ENCODE measurements at places on chromosomes 7 and 10.

DNA sequence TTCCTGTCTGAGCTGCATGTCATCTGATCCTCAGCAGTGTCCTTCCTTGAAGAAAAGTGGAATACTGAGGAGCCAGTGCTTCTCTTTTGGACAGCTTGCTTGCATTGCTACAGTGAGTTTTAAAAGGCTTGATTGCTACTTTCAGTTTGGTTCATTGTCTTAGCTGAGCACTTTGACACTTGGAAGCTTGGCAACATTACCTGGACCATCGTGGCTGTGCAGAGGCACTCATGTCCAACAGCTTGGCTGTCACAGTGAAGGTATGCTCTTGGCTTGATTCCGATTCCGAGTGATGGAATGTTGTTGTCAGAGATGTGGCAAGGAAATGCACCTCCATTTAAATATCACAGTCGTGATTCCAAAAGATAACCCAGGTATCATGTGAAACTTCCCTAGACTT lies 102.4 kb downstream of the FAS start:
- no peak for DNase-seq

DNA sequence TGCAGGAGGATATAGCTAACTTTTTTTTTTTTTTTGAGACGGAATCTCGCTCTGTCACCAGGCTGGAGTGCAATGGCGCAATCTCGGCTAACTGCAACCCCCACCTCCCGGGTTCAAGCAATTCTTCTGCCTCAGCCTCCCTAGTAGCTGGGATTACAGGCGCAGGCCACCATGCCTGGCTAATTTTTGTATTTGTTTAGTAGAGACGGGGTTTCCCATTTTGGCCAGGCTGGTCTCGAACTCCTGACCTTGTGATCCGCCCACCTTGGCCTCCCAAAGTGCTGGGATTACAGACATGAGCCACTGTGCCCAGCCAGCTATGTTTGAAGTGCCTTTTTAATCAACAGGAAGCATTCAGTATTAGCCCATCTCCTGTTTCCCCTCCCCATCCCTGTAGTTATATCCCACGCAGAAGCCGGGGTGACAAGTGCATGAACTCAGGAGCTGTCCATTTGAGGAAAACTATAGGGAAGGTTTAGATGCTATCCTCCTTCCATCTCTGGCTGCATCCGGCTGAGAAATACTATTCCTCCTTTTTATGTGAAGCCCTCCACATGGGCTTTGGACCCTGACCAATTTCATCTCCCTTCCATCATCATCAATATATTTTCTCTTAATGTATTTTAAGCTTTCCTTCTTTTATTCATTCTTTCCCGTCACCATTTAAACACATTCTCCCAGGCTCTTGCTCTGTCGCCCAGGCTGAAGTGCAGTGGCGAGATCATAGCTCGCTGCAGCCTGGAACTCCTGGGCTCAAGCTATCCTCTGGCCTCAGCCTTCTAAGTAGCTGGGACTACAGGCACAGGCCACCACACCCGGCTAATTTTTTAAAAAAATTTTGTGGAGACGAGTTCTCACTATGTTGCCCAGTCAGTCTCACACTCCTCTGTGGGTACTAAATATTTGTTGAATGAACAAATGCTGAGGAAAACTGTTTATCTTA lies 1.3 kb upstream of the POT1 start:
- no peak for DNase-seq

- DNase-seq = no peak
Measured at GRCh38 chr10:22460101-22460500, 114.8 kb downstream of the SPAG6 start.

- no peak for DNase-seq
Measured at GRCh38 chr7:25171071-25171470, 46.0 kb upstream of the CYCS start.

DNA sequence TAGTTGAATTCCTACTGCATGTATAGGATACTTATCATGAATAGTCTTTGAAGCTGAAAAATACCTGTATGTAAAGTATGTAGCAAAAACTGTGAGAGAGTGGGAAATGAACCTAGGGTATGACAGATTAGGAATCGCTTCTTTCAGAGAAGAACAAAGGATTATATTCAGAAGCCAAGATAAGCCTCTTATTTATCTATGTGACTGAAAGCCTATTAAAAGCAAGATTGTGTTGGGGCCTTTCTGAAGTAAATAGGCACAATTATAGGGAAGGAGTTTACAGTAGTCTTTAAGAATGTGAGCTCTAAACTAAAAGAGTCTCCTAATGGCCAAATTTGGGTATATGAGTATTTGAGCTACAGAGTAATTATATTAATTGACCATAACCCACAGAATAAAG lies 102.1 kb downstream of the MTERF1 start:
- no peak for DNase-seq

DNA sequence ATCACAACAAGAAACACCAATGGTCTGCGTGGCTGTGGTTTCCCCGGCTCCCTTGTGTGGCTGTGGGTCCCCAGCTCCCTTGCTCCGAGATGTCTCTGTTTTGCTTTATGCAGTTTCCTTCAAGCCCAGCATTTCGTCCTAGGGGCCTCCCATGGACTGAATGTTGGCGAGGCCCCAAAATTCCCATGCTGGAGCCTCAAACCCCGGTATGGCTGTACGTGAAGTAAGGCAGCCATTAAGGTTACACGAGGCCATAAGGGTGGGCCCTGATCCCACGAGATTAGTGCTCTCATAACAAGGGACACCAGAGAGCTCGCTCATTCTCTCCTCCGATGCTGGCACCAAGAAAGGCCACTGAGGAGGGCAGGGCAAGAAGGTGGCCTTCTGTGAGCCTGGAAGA lies 44.6 kb downstream of the INSIG1 start:
- DNase-seq = no peak

DNA sequence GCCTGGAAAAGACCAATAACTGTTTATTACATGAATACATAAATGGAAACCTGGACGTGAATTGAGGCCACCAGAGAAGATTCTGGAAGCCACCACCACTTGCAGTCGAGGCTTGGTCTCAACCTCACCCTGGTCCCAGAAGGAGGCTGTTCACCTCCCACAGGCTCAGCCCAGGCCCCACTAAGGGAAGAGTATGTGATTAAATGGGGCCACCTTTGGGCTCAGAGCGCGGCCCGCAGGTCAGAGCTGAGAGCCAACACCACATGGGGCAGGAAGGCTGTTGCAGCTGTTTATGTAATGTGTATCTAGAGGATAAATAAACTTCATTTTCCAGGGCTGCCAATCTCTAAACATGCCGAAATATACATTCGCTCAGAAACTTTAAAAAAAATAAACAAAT lies 17.6 kb upstream of the FGFR2 start:
- no peak for DNase-seq

DNA sequence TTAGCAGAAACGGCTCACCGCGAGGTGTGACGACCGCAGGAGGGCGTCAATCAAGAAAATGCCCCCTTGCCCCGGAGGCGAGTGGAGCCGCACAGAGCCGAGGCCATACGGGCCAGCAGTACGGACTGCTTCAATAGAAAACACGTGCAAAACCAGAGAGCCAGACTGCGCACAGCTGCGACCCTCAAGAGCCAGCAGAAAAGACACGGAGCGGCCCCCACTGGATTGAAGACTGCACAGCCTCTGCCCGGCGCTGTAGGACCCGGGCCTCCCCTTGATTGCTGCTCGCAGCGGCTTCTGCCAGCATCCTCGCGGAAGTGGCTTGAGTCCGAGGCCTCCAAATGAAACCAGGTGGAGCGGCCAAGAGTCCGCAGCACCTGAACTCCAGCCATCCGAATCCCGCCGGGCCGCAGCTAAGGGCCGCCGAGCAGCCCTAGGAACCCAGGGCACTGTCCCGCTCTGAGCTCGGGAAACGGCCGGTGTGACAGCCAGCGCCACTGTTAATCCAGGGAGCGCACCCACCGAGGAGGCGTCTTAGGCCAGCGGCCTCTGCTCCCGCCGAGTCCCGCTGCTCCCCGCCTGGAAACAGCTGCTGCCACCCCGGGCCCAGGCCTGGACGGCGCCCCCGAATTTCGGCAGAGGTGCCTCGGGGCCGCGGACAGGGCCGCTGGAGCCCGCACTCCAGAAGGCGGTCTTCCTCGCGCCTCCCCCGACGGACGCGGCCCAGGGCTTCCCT lies 660 bp upstream of the HHEX start:
- no peak for DNase-seq

DNA sequence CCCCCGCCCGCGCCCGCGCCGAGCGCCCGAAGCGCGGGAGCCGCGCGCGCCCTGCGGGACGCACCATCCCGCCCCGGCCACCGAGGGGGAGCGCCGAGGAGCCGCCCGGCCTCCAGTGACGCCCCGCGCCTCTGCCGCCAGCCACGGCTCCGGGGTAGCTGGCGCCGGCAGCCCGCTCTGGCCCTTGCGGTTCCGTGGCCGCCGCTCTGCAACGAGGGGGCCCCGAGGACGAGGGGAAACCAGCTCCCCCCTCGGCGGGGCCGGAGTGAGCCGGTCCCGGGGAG lies at the start of gene PAXIP1:
Gene PAXIP1 (minus strand): TSS at position 33 of the 284 bp plus-strand sequence. CDS start 195 bp downstream, outside the sequence.
- DNase-seq = peak; percentile 45

- DNase-seq = no peak
Measured at GRCh38 chr7:1953199-1954190, 279.2 kb downstream of the MAD1L1 start.

DNA sequence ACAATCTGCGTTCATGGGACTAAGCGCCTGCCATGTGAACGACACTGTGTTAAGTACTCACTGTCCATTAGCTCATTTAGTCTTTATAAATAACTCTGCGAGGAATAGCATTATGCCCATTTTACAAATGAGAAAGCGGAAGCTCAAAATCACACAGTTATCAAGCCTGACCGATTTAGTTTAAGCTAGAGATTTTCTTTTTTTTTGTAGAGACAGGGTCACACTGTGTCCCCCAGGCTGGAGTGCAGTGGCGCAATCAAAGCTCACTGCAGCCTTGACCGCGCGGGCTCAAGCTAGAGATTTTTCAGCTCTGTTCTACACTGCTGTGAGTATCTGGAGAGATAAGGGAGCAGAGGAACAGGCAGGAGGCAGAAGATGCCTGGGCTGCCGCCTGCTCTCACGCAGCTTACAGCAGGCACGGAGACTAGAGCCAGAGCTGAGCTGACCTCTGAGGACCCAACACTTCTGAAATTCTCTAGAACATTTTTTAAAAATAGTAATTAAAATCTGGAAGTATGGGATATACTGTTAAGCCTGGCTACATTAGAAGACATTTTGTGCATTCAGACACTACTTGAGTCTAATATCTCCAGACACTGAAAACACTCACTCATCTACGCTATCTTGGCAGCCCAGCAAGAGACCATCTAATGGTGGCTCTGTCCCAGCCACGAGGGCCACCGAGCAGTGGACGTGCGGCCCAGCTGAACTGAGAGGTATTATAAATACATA lies 38.7 kb downstream of the GNA12 start:
- no peak for DNase-seq

GRCh38 chr10:73019100-73019499 lies 64.5 kb upstream of the PLA2G12B start:
- no peak for DNase-seq

- no peak for DNase-seq
Measured at GRCh38 chr10:130485958-130486895, 350.0 kb downstream of the GLRX3 start.

DNA sequence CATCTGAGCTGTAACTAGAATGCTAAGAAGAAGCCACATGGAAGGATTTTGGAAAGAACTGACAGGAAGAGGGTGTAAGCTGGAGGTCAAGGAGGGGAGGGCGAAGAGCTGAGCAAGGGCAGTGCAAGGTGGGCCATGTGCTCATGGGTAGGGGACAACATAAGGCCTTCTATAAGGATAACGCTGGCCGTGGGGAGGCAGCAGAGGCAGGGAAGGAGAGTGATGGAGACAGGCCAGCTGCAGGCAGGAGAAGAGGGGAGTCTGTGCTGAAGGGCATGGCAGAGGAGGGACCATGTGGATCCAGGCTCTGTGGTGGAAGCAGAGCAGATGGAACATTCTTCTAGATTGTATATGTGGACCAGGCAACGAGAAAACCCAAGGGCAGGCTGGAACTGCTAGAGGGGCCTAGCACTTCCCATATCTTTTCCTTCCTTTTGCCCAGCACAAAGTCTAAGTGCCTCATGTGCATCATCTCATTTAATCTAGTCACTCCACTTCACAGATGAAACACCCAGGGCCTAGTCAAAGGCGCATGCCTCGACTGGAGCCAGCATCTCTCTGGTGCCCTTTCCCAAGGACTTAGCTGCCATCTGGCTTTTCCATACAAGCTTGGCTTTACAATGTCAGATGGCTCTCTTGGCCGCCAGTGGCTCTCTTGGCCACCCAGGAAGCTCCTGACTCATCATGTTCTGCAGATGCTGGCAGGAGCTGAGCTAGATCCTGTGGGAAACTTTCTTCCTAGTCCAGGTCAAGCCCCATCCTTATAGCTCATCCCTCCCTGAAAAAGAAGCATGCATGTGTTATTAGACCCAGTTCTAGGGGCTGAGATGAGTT lies 6.6 kb downstream of the LRRC18 start:
- no peak for DNase-seq

DNA sequence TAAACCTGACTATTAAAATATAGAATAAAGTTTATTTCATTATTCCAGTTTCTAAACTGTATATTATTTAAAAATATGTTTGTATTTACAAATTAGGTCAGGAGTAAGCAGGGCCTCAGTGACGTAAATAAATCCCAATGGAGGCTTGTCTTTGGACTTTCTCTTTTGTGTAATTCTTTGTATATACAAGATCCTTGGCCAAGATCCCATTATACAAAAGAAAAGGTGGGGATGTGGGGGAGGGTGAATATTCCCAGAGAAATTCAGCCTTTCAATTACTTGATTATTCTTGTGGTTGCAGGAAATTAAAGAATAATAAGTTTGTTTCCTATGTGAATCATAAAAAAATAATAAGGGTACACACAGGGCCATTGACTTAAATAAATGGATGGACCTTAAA lies 178.7 kb upstream of the PRPS1L1 start:
- DNase-seq = peak; percentile 4

DNA sequence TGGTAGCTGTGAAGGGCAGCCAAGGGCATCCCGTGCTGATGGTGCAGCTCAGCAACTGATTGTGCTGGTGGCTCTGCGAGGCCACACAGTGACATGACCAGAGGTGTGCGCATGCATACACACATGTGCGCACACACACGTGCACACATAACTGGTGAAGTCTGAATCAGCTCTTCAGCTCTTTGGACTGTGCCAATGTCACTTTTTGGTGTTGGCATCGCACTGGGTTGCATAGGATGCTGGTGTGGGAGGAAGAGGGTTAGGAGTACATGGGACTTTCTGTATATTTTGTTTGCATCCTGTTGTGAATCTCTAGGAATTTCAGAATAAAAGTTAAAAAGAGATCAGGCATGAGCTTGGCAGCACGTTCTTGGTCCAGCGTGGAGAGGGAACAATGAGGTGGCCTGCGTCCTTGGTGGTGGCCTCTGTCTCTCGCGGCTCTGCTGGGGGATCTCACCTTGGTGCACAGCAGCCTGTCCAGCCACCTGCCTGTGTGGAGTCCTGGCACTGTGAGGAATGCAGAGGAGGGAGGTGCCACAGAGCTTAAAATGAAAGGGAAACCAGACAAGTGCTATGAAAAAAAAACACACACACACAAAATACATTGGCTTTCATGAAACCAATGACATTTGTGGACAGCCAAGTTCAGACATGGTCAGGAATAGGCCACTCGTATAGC lies 124.0 kb downstream of the TRRAP start:
- DNase-seq = no peak

GRCh38 chr7:9557853-9558252 lies 1124.4 kb downstream of the NXPH1 start:
- peak; percentile 62 for DNase-seq

All from NCI-H1930 (cell line).